IPS DF 6.9 (cell line): ENCODE measurements at places on chromosomes 2 and 18.

GRCh38 chr2:134136731-134137130 lies 117.1 kb upstream of the MGAT5 start:
- no peak for DNase-seq

DNA sequence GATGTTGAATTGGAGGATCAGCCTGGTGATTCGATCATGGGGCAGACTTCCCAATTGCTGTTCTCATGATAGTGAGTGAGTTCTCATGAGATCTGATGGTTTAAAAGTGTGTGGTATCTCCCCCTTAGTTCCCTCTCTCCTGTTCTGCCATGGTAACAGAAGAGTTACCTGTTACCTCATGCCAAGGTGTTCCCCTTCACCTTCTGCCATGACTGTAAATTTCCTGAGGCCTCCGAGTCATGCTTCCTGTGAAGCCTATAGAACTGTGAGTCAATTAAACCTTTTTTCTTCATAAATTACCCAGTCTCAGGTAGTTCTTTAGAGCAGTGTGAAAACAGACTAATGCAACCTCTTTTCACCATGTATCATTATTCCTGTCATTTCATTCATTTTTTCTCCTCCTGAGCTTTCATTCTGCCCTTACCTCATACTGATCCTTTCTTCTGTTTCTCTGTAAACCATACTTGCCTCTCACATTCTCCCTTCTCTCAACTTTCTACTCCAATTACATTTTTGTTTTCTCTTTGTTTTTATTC lies 22.0 kb downstream of the STARD6 start:
- DNase-seq: no peak

GRCh38 chr2:159564081-159564480 lies 52.3 kb downstream of the BAZ2B start:
- no peak for DNase-seq

GRCh38 chr2:156088587-156088986 lies 243.9 kb downstream of the NR4A2 start:
- no peak for DNase-seq

GRCh38 chr18:55819448-55819847 lies 231.5 kb upstream of the TCF4 start:
- DNase-seq: no peak

DNA sequence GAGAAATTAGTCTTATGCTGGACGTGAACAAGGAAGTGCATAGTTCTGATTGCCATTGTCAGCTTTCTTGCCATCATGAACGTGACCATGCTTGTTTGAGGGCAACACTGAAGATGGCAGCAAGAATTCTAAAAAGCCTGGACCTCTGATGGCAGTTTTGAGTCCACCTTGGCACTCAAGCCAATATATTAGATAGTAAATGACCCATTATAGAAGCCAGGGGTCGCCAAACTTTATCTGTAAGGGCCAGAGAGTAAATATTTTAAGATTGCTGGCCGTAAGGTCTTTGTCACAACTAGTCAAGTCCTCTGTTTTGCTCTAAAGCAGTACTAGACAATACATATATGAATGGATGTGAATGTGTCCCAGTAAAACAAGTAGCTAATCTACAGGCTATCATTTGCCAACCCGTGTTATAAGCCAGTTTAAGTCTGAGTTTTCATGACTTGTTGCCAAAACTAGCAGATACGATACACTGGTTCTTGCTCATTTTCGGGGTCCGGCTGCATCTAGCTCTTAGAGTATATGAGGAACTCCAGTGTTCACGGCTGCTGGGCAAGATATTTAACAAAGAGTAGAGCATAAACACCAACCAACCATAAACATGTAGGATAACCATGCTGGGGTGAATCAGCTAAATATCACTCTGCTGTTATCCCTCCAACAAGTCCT lies 73.1 kb upstream of the PELI1 start:
- DNase-seq: no peak

GRCh38 chr2:9087121-9087681 lies 83.7 kb upstream of the MBOAT2 start:
- no peak for DNase-seq

DNA sequence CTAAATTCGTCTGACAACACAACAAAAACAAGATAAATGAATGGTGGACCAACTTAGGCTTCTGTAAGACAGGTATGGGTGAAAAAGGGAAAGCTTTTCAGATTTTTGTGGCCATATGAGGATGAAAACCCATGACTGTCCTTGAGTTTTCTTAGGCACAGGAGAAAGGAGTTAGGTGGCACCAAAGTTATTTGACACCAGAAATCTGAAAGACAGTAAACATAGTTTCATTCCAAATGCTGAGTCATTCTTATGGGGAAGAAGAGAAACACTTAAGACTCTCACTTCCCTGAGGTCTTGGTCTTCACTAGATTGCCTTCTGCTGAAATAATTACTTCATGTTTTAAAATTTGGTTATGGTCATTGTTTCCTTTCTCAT lies 5.2 kb upstream of the GPD2 start:
- no peak for DNase-seq

DNA sequence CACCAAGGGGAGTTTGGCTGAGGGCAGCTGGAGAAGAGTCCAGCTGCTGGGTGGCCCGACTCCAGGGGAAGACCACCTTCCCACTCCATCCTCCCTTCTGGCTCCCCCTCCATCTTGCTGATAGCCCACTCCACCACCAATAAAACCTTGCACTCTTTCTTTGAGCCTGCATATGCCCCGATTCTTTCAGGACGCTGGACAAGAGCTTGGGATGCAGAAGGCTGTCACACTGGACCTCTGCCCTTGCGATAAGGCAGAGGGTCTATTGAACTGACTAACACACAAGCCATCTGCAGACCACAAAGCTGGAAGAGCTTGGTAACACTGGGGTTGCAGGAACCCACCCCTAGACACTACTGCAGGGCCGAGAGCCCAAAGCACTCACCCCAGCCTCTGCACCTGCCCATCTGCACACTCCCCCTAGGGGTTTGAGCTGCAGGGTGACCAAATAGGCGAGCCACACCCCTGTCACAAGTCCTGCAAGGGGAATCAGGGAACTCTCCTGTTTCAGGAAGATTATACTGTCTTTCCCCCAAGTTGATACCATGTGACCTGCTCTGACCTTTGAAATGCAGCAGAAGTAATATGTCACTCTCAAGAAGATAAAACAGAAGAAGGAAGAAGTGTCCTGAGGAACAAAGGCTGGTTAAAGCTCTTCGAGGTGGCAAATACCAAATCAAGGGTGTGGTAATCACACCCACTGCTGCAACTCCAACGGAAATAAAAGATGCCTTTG lies 70.5 kb downstream of the SMAD4 start:
- no peak for DNase-seq

DNA sequence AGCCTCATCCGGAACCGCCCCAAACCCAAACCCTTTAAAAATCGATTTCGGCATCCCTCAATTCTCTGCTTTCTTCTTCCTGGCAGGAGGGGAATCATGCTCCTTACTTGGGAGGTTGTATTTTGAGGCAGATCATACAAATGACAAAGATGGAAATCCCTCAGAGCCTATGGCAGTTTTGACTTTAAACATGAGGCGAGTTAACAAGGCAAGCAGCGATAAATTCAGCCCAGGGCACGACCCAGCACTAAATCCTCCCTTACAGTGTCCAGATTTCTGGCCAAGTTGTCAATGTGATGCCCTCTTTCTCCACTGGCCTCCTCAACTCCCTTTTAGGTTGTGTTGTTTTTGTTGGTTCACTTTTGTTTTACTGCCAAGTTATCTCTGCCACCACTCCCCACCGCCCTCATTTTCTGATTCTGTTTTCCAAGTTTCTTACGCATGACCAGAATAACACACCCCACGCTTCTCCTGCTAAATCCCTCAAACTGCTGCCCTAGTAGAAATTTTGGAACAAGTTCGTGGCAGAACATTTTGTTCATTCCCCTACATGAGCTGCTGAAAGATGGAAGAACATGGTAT lies 68.3 kb downstream of the CTAGE1 start:
- no peak for DNase-seq

- no peak for DNase-seq
These were observed 10.8 kb upstream of the COX7A2L start for GRCh38 chr2:42371611-42372473.

DNA sequence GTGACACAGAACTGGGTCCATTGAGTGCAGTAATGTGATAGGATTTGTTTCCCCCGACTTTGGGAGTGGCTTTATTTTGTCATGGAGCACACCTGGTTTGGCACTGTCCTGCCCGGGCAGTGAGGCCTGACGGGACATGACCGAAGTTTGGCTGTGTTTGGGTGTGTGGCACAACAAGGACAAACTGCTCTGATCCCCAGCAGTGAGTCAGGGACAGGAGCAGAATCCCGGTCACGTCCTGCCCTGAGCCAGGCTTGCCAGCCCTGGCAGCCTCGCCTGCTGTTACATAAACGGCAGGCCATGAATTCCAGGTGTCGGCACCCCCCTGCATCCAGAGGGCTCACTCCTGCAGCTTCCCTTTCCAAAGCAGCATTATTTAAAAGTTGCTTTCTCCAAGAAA lies 45.7 kb downstream of the IMPA2 start:
- no peak for DNase-seq

- no peak for DNase-seq
These were observed 81.4 kb downstream of the MTCL1 start for GRCh38 chr18:8786483-8787370.

DNA sequence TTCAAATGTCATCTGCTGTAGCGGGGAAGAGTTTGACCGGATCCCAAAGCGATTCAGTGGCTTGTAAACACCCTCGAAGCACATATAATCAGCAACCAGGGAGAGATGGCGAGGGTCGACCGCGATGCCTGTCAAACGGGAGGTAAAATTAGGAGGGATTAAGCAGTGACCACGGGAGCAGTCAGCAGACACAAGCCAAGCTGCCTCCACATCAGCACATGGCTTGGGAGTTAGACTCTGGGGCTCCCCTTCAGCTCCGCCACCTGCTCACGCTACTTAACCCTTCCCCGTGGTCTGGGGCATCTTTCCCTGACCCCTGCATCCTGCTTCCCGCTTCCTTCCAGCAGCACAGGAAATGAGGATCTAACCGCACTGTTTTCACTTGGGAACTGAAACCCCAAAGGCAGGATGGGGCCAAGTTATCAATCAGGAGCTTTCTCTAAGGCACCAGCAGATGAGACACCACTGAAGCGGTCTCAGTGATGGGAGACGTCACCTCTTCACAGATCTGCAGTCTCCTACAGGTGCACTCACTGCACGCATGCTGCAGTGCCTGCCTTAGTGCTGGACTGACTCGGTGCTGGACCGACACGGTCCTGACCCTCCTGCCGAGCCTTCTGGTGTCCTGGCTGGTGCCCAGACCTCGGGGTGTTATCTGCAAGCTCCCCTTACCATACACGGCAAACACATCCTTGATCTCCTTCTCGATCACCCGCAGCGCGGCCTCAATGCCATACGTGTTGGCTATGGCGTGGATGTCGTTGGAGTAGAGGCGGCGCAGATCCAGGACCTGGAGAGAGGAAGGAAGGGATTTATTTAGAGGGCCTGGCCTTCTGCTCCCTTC lies 77.5 kb downstream of the POLR1A start:
- no peak for DNase-seq

DNA sequence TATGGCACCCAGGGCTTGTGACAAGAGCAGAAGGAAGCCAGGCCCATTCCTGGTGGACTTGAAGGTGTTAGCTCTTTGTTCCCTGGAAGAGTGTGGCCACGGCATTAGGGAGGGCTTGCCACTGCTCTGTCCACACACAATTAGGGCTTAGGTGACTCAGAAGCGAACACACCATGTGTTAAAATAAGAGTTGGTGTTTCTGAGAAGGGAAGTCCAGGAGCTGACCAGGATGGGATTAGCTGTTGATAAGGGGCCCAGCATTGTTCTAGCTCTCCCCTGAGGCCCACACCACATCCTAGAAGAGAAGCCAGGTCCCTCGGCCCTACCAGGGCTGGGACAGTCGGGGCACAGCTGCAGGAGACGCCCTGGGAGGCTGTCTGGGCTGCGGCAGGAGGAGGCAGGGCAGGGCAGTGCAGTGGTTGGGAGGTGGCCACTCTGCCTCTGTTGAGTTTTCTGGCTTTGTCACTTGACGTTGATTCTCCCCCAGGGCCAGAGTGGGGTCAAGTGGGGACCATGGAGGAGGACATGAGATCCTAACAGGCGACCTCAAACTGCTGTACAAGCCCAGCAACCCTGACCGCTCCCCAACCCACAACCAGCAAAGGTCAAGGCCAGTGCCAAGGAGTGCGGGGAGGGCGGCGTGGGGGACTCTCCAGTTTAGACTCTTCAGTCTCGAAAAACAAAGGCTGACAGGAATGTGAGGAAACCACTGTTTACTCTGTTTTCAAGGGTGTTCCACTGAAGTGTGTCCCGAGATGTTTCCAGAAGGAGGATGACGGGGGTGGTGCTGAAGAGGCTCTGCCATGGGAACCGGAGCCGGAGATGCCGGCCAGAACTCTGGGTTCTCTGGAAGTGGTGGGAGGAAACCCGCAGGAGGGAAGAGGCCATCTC lies 16.8 kb downstream of the GNLY start:
- DNase-seq: no peak

- DNase-seq: no peak
These were observed 125.6 kb upstream of the CDC42EP3 start for GRCh38 chr2:37797081-37797480.

GRCh38 chr2:194826241-194826640 lies 830.8 kb upstream of the SLC39A10 start:
- no peak for DNase-seq

DNA sequence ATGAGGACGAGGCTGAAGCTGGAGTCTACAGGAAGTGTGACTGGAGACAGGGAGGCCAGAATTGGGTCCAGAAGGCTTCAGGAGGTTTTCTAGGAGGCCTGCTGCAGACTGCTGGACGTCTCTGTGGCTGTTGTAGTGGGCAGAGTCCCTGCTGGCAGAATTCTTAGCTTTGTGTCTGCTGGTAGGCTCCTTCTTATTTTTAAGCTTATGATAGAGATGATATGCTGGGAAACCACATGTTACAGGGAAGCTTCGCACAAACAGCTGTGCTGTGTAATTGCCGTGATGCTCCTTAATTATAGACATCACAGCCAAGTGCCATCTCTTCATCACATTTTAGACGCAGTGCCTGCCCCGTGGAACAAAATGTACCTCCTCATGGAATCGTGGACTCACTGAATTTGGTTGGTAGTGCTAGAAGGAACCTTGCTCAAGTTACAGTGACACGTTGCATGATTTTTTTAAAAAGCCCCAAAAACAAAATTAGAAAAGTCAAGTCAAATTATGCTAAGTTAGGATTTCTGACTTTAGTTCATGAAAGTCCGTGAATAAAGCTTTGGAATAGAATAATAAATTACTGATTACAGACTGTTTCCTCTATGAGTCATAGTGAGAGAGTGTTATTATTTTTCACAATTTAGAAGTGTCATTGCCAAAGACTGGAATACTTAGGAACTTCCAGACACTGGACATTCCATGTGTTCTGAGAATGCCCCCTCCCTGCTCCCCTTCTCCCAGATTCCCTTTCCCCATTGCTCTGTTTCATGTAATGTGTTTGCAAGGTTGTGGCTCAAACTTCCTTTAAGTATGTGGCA lies 144.1 kb downstream of the FHOD3 start:
- no peak for DNase-seq

GRCh38 chr2:184316921-184317320 lies 281.4 kb upstream of the ZNF804A start:
- DNase-seq: no peak

- DNase-seq: no peak
These were observed 181.4 kb downstream of the BARD1 start for GRCh38 chr2:214628091-214628490.
